ENCODE measurements at places on chromosomes 5 and 9.

- DNase-seq: peak; percentile 69
Observed at GRCh38 chr5:157464519-157465171, 4.6 kb downstream of the NIPAL4 start.

DNA sequence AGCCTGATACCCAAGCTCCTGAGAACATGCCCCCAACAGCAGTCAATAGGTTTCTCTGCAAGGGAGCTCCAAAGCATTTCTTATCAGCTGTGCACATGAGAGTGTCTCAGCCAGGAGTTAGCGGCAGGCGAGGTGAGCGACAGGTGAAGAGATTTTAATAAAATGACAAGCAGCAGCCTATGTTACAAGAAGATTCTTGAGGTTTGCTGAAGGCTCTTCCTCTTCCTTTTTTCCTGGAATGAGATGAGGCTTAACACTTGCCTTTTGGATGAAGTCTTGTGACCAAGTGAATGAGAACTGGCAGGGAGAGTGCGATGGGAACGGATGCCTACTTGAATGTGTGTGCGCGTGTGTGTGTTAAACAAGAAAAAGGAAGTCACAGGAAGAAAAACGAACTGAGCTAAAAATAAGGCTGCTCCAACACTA is 76.1 kb downstream of the SHB start:
- DNase-seq: no peak

DNA sequence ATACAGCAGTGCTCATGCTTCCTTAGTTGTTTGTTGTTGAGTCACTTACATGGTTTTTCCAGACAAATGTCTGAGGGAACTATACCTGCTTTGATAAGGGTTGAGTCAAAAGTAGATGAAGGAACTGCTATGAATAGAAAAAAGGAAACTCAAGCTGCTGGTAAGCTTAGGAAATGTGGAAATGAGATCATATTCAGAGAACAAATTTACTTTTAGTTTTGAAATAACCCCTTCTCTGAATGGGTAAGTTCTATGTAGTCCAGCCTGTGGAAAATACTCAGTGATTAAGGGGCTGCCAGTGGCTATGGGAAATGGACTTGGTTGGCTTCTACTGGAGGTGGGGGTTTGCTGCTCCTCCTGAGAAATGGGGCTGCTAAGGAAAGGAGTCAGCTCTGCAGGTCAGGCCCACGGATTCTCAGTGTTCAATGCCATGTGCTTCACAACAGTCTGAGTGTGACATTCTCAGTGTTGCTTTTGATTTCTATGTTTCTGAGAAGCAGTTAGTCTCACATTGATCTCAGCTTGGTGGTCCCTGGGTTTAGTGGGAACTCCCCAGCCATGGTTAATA is 47.7 kb upstream of the GLRX start:
- no peak for DNase-seq

- DNase-seq: no peak
Observed at GRCh38 chr5:144117412-144117811, 53.0 kb downstream of the YIPF5 start.

DNA sequence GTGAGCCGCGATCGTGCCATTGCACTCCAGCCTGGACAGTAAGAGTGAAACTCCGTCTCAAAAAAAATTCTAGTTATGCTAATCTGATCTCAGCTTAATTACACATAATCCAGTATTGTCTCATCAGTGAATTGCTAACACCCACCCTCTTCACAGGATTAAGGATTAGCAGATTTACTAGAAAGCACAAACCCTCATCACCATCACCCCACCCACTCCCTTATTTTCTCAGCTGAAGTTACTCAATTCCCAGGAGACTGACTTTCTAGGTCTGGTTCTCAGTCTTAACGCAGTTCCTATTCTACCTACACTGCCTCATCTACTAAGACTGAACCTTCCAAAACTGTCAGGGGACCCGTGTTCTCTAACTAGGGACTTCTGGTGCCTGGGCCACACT is 9.0 kb downstream of the TOR1B start:
- no peak for DNase-seq

DNA sequence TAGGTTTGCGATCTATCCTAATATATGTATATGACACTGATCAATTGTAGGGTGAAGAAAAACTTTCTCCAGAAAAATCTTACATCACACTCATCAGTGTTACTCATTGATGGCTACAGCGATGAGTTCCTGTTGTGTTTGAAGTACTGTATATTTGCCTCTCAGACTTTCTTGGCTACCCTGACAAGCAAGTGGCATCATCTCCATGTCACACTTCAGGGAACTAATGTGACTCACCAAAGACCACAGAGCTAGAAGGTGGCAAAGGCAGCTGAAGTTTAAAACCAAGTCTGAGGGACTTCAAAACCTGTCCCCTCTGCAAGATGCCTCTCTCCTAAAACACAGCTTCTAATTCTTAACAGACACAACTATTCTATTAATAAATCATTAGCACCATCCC is 451.4 kb downstream of the CTNND2 start:
- DNase-seq: no peak

GRCh38 chr9:121736934-121737462 is 85.6 kb downstream of the DAB2IP start:
- peak; percentile 75 for DNase-seq

- no peak for DNase-seq
Observed at GRCh38 chr5:176491901-176492300, 43.7 kb downstream of the FAF2 start.

- DNase-seq: no peak
Observed at GRCh38 chr5:24539613-24540012, 105.2 kb downstream of the CDH10 start.

DNA sequence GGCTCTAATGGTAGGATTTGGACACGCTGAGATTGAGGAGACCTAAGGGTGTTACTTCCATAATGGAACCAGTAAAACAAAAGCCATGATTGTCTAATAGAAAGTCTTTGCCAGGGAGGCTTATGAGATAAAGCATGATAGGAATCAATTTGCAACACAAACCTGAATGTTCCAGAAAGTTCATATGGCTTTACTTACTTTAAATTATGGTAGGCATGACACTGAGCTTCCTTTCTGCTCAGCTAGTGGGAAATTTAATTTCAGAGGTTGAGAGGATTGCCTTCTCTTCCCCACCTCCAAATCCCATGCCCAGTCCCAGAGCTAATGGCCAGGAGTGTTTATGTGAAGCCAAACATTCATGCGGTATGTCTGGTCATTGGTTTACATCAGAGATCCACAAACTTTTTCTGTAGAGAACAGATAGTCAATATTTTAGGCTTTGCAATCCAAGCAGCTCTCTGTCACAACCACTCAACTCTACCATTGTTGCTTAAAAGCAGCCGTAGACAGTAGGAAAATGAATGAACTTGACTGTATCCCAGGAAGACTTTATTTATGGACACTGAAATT is 114.5 kb downstream of the UGCG start:
- DNase-seq: no peak

DNA sequence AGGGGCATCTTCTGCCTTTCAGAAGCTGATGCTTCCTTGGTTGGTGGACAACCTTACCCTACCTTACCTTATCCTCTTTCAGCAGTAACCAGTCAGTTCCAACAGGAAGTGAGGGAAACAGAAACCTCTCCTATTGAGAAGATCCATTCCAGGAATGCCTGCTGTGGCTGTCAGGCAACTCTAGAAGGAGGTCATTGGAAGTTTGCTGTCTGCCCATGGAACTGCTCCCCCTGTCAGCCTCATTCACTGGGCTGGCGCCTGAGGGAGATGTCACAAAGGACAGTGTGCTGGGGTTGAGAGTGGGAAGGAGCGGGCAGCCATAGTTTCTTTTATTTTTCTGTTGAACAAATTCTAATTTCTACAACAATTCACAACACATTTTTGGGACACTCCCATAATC is 54.7 kb downstream of the IRX1 start:
- no peak for DNase-seq

GRCh38 chr5:24788829-24789514 is 144.2 kb upstream of the CDH10 start:
- DNase-seq: no peak

GRCh38 chr9:93958819-93959682 is 3.9 kb upstream of the BARX1 start:
- no peak for DNase-seq

DNA sequence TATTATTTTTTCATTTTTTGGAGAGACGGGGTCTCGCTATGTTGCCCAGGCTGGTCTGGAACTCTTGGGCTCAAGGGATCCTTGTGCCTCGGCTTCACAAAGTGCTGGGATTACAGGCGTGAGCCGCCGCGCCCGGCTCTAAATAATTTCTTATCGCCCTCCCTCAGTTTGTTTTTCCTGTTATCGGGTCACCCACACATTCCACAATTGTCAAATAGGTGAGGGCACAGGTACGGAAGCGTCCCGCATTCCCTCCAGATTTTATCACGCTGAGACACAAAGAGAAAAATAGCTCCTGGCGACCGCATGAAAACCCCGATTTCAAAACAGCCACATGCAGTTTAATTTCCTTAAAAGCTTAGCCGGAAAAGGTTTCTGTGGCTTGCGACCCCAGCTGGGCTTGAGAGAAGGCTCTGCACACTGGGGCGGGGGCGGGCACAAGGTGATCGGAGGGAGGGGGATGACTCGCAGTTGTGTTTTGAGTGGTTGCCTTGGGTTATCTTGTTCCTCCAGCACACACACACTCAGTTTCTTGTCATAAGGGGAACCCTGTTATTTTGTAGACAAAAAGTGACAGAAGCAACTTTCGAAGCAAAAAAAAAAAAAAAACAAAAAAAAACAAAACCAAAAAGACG is 717 bp upstream of the IQGAP2 start:
- DNase-seq: peak; percentile 54

- DNase-seq: peak; percentile 27
Observed at GRCh38 chr5:9544056-9544455, 1.8 kb downstream of the SEMA5A start.

- no peak for DNase-seq
Observed at GRCh38 chr9:2854617-2855016, 10.7 kb upstream of the PUM3 start.

GRCh38 chr9:88776717-88777497 is 214.4 kb upstream of the S1PR3 start:
- DNase-seq: no peak

- DNase-seq: no peak
Observed at GRCh38 chr5:60738461-60738860, 38.5 kb upstream of the DEPDC1B start.

GRCh38 chr9:135244271-135245221 is 157.1 kb downstream of the OLFM1 start:
- no peak for DNase-seq

DNA sequence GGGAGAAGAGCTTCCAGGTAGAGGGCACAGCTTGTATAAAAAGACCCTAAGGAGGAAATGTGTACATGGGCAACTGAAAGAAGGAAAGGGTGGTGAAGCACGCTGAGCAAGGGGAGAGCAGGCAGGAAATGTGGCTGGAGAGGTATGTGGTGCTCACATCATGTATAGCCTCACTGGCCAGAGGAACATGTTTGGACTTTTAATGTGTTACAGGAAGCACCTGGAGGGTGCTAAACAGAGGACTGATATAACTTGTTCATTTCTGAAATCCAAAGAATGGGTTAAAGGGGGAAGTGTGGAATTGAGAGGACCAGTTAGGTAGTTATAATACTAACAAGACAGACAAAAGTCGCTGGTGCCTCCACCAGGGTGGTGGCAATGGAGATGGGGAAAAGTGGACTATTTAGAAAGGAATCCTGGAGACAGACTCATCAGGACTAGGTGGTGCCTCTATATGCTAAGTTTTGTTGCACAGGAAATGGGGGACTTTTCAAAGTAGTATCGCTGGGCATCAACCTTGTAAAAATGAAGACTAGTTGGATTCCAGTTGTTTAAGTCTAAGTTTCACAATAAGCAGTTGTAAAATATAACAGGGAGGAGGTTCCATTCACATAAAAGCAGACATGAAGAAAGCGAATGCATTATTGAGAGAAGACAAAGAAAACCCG is 63.1 kb upstream of the CD180 start:
- DNase-seq: no peak

DNA sequence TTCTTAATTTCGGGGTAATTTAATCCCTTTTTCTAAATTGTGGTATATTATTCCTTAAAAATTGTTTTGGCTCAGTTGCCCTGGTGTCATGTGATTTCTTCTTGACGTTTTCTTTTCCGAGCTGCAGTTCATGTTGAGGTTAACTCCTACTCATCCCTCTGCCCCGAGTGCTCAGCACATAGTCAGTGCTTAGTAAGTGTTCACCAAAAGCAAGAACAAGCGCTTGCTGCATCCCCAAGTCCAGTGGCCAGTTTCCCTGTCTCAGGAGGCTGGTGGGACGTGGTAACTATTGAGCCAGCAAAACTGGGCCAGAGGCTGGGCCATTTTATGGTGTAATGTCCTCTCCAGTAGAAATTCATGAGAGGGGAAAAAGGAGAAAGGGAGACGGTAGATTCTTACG is 23.3 kb downstream of the TRIO start:
- no peak for DNase-seq

DNA sequence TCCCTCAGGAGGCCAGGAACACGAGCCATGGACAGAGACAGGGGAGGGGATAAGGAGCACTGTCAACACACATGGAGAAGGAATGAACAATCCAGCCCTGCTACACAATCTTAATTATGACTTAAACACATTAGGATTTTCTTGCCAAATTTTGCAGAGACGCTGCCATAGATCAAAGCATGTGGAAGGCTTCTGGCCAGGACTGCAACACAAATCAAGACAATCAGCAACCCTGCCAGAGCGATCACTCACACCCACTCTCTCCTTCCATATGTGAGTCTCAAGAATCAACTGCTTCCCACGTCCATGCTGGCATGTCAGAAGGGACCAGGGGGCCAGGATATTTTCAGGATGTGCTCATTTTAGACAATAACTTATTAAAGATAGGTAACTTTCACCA is 85.6 kb downstream of the ROR2 start:
- no peak for DNase-seq

- DNase-seq: no peak
Observed at GRCh38 chr9:35859310-35859989, 10.8 kb downstream of the OR13J1 start.

DNA sequence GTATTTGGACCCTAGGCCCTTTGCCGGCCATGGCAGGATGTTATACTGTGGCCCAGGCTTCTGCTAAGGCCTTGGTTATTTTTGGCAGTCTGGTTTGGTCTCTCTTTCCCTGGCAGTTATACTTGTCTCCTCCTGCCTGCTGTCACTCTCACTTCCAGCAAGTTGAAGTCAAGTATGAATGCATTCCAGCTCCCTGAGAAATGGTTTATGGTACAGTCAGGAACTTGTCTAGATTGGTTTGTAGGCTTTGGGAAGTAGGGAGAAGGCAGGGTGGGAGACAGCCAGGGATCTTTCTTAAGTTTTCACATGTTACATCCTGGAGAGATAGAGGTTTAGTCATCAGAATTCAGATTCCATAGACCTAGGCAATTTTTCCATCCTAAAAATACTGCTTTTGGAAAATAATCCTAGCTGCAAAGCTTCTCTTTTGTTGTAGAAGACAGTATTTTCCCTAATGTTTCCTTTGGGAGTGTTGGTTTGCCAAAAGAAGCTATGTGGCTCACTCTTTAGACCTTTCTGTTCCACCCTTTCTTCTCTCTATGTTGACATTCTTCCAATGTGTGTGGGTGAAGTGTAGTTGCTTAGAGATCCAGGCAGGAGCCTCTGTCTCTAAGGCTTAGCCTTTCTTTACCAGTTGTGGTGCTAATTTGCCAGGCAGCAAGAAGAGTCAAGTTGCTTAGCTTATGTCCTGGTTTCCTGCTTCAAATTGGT is 2.5 kb upstream of the KDM3B start:
- no peak for DNase-seq
